ENCODE measurements at places on chromosomes 2 and 18.

DNA sequence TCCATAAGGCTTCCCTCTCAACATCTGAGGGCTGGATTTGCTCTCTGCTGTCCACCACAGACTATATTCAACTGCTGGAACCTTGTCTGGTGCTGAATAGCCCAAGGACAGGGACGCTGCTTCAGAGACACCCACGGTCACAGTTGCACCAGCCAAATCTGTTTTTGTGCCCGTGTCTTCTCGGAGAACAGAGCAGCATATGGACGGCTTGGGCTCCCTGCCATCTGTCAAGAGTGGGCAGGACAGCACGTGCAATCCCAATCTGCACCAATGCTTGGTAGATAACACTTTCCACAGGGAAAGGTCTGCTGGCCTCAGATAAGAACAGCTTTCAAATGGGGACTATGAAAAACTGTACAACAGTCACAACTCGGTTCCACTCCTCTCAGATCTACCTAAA lies 466.1 kb downstream of the TGIF1 start:
- peak; percentile 99 for DNase-seq

DNA sequence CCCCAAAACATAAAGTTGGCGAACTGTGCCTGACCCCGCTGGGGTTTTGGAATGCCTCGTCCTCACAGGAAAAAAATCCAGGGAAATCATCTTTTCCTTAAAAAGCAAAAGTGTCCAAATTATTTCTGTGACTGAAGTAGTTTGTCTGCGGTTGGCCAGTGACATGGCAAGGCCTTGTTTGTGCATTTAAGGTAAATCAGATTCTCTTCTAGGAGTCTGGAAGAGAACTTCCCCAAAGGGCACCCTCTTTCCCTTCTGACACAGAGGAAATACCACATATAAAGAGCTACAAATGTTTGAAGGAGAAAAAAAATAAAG lies 737 bp upstream of the CYB5A start:
- no peak for DNase-seq

DNA sequence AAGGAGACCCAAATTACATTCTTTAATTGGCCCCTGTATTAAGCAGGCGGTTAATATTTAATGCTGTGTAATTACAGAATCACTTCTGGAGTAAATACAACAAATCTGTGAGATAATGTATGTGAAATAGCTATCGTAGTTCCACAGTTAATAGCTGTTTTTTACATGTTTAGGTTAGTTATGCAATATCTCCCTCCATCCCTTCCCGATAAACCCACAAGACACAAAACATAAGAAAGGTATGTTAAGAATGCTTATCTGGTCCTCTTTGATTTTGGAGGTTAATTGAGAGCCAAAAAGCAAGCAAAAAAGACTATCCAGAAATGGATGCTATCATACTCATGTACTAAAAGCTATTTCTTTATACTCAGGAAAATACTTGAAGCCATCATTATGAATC lies 49.1 kb downstream of the ZNF638 start:
- no peak for DNase-seq

- no peak for DNase-seq
These were observed 21.2 kb downstream of the STAMBP start for GRCh38 chr2:73850009-73850408.

DNA sequence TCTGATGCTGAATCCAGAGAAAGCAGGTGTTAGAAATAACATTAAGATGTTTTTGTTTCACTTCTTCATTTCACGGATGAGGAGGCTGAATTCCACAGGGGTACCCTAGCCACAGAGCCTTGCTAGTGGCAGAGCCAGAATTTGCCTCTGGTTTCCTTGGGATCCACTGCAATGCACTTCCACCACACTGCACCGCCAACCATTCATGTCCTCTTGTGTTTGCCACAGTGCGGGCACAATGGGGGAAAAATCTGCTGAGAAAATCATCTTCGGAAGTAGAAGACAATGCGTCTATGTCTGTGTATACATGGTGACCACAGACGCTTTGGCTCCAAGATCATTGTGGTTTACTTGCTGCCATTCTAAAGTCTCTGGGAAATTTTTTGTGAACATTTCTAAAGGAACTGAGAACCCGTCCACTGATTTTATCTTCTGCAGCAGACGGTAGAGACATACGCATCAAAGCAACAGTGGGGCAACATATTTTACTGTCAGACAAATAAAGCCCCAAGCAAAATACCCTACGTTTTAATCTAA lies 14.9 kb downstream of the ICOS start:
- DNase-seq = no peak

DNA sequence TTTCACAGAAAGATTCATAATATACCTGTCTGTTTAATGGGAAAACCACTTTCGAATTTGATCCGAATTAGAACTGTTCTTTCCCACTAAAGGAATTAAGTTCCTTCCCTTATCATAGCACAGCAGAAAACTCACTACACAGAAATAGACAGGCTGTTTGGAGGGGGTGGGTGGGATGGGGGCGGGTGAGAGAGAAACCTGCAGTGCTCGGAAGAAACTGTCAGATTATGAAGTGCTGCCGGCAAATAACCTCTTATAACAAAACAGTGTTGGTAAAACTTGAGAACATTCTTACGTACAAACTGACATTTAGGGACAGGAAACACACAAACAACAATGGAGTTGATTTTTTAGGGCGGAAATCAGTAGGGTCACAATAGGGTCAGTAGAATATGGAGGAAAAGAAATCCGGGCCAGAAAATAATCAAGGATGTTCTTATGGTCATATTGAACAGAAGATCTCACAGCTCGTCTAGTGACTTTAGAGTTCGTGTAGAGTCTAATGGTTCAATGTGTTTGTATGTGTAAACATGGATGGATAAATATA lies 756.0 kb upstream of the LRATD1 start:
- DNase-seq = no peak

- no peak for DNase-seq
These were observed 9.5 kb downstream of the SYT4 start for GRCh38 chr18:43267818-43268217.

DNA sequence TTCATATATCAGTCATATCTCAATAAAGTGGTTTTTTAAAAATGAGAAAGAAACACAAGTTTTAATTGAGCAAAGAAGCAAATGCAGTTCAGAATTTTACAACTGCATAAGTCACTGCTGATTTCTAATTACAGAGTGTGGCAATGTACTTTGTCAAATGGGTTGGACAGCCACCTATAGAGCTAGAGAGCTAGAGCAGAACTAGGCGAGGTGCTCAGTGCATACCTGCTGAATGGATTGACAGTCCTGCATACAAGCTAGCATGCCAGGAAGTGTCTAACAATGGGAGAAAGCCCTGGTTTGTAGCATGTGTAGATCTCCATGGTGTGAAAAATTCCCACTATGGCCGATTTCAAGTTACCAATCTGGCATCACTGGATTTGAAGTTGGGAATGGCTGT lies 106.3 kb upstream of the CDCA7 start:
- no peak for DNase-seq

DNA sequence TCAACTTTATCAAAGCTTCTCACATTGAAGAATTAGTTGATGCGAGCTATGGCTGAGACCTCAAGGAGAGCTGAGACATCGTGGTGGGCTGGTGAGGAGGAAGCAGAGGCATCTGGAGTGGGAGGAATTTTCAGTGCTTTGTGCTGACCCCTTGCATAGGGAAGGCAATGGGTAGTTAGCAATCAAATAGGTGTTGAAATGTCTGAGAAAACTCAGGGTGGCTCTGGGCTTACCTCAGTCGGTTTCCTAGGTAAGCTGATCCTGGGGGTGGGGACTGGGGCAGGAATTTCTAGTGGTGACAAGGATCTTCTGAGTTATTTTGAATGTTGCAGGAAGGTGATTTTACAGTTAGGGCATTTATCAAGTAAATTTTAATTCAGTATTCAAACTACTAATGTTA lies 20.7 kb upstream of the DPP10 start:
- no peak for DNase-seq

GRCh38 chr2:160005908-160006307 lies 56.5 kb downstream of the PLA2R1 start:
- no peak for DNase-seq

- no peak for DNase-seq
These were observed 106.5 kb upstream of the ATP8B1 start for GRCh38 chr18:57909620-57910019.

- no peak for DNase-seq
These were observed 182.7 kb downstream of the ETAA1 start for GRCh38 chr2:67579806-67580205.

DNA sequence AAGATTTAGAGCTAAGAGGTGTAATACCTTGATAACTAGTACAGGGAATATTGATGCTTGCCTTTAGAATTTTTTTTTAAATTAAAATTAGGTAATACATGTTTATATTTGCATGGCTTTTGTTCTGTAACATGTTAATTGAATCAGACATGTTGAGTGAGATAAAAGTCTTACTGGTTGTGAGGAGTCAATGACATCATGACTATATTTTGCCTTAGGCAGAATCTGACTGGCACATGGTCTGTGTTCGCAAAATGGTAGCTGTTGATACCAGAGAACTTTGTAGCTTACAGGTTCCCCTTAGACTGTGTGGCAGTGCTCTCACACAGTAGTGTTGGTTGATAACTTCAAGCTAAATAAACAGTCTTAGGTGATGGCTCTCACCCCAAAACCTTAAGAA lies 199.7 kb downstream of the PTPRM start:
- no peak for DNase-seq

- no peak for DNase-seq
These were observed 391.1 kb downstream of the NCKAP5 start for GRCh38 chr2:133177196-133177595.

GRCh38 chr2:216970359-216970915 lies 110.6 kb upstream of the TNP1 start:
- no peak for DNase-seq

GRCh38 chr2:152565884-152566727 lies 151.2 kb downstream of the PRPF40A start:
- no peak for DNase-seq

DNA sequence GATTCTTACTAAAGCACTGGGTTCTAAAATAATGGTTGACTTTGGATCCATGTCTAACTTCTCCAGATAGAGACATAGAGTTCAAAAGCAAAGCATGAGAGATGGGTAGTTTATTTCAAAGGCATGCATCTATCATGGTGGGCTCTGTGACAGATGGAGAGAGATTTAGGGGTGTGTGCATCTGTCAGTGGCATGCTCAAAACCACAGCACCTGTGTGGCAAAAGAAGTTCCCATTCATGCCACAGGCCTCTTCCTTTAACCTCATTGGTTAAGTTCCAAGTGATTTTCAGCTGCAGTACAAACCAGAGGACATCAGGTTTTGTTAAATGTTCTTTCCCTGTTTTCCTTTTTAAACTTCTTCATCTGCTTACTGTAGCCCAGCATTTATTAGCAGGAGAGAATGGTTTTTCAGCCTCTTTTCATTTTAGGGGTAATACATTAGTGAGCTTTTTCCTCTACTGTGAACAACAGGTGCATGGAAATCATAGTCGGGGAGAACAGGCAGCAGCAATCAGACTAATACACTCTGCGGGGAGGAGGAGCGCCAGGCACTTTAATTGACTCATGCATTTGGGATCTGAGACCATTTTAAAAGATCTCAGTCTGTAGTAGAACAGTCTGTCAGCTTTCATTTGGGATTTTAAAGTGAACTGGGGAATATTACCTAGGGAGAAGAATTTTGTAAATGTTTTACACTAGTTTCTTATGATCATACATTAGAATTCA lies 52.4 kb upstream of the UPP2 start:
- DNase-seq = no peak

GRCh38 chr2:99856119-99856518 lies 286.3 kb downstream of the AFF3 start:
- DNase-seq = no peak

DNA sequence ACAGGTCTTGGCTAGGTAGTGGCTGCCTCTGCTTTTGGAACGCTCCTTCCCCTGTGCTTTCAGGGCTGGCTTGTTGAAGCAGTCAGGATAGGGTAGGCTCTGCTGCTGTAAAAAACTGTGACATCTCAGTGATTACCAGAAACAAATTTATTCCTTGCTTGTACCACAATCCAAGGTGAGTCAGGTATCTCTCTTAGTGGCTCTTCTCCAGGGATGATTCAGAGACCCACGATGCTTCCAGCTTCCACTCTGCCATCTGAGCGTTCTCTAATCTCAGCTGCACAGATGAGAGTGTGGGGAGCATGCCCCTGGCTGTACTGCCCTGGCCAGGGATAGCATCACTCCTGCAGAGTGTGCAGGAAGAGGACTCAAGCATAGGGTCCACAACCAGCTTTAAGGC lies 174.9 kb downstream of the VAPA start:
- DNase-seq = no peak

GRCh38 chr2:25279091-25279651 lies 62.6 kb downstream of the DNMT3A start:
- peak; percentile 75 for DNase-seq

DNA sequence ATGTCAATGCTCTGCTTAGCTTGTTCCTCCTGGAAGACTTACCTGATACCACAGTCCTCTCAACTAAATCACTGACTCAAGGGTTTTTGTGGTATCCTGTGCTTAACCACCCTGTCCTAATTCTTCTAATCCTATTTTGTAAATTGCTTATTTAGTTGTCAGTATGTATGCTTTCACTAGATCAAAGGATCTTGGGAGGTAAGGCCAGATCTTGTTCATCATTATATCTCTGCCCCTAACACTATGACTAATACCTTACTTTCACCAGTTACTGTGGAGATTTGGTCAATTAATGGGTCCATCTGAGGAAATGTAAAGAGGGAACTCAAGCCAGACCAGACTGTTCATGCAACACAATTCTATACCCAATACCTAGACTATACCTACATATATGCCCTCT lies 203.2 kb downstream of the GULP1 start:
- no peak for DNase-seq

- no peak for DNase-seq
These were observed 5.2 kb downstream of the PRLH start for GRCh38 chr2:237571551-237571950.

GRCh38 chr18:76416911-76417310 lies 78.1 kb downstream of the ZNF516 start:
- no peak for DNase-seq
